Psoas muscle (tissue), 8 donors: ENCODE measurements at places on chromosomes 2 and 18. TPM values are rescaled to one million over a fixed set of nuclear protein-coding genes. Genes with fewer than 3 reads are reported as not detected.

DNA sequence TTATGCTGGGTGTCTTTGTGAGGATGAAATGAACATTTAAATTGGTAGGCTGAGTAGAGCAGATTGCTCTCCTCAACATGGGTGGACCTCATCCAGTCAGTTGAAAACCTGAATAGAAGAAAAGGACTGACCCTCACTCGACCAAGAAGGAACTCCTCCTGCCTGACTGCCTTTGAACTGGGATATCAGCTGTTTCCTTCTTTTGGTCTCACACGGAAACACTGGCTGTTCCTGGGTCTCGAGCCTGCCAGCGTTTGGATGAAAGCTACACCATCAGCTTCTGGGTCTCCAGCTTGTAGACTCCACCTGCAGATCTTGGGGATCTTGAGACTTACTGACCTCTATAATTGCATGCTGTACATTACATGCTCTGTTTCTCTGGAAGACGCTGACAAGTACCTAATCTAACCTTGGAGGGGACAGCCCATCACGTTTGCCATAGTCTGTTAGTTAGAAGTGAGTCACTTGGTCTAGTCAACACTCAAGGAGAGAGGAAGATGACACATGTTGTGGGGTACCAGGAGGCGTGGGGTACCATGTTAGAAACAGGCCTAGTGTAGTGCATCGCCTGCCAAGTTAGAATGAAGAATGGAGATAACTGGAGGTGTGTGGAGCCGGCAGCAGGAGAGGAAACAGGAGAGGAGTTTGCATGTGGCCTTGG lies 267.0 kb downstream of the MREG start:
- DNase-seq: no peak

GRCh38 chr2:239749272-239749873 lies 275.8 kb downstream of the NDUFA10 start:
- no peak for DNase-seq

GRCh38 chr2:216066230-216066629 lies 15.4 kb downstream of the PECR start:
- no peak for DNase-seq

DNA sequence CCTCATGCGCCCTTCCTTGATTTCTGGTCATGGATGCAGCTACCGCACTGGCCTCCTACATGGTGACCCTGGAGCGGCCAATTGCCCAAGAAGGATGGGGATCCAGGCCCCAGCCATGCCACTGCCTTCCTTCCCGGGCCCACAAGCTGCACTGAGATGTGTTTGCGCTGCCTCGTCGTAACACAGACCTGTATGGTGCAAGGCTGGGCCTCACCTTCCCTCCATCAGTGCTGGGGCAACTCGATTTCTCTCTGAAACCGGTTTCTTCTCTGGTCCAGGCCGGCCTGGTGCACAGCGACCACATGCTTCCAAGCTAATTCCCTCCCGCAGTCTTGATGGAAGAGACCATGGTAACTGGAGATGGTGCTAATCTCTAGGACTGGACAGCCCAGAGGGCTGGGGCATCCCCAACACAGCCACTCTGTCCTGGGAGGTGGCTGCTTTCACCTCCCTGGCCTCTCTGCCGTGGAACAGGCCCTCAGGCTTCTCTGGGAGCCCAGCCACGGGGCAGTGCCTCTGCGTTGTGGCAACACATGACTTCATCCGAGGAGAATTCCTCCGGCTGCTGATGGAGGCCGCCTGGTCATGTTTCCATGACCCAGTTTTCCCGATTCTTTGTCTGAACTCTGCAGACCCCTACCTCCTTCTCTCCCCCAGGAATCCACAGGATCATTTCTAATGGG lies 184.2 kb downstream of the GLI2 start:
- peak; percentile 92 for DNase-seq

GRCh38 chr2:160639472-160639871 lies 145.9 kb upstream of the RBMS1 start:
- no peak for DNase-seq

GRCh38 chr2:235498541-235498940 lies 4.7 kb downstream of the AGAP1 start:
- DNase-seq: no peak

DNA sequence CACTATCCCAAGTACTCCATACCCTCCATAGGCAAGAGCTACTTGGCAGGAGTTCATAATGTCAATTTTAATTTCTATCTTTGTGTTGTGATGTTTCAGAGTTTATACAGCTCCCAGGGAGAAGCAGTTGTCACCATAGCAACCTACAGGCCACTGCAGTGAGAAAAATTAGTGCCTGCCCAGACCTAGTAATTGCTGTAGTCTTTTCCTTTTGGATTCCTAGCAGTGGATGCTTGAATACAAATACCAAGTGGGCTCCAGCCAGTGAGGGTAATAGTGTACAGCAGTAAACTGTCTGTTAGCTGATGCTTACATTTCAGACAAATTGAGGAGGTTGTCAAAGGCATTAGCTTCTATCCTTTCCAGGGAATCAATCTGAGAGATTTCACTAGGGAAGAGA lies 26.7 kb downstream of the LHCGR start:
- no peak for DNase-seq

DNA sequence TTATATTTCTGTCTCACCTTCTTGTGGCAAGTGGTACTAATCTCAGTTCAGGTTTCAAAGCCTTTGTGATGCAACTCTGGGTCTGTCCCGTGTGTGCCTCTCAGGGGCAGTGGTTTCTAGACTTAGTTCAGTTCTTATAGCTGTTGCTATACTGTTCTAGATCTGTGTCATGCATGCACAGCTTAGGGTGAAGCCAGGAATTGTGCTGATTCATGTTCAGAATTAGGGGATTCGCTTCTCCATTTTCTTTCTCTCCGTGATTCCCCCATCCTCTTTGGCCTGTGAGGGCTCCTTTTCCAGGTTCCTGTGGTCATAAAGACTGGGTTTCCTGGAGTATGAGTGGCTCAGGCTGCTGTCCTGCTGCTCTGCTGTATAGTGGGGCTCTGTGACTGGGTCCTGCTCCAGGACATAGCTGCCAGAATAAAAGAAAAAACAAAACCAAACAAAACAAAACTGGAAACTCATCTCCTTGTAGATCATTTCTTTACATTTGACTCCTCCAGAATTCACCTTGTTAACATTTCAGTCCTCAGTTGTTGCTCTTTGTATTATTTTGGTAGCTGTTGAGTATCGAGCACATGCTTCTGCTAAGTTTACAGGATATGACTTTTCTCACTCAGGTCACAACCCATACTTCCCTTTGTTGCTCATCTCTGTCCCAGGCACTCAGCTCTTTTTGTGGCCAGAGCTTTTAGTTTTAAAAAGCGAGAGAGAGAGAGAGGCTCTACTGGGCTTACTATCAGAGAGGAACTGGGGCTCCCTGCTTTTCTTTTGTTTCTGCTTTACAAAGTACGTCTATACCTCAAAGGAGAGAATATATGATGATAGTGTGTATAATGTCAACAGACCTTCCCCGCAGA lies 34.2 kb downstream of the CERS6 start:
- DNase-seq: no peak

GRCh38 chr18:49251451-49251850 lies 209.0 kb downstream of the DYM start:
- DNase-seq: no peak

GRCh38 chr2:1670636-1671035 lies 73.7 kb downstream of the PXDN start:
- no peak for DNase-seq

DNA sequence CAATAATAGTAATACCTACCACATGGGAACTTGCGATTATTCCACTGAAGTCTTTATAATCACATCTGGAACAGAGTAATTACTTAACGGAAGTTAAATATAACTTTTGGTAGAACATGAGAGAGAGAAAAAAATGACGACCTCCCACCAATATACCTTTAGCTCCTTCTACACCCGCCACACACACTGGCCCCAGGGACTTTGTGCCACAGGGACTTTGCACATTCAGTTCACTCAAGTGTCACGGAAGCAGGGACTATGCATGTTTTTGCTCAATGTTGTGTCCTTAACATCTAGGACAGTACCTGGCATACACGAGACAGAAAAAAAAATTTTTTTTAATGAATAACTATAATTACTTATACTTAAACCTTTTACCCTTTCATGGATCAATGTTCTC lies 4.0 kb downstream of the GPR155 start:
- no peak for DNase-seq

DNA sequence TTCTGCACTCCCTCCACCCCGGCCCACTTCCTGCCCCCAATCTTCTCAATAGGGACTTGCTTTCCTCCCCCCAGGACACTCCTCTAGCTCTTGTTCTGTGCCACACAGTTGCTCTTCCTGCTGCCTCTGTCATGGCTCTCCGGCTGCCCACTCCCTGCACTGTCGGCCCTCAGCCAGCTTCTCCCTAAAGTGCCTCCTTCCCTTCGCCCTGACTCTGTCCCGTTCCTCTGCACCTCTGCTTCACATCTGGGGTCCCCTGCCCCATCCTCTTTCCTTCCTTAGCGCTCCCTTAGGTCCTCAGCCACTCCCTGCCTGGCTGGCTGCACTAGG lies 132.1 kb downstream of the CABLES1 start:
- no peak for DNase-seq

- no peak for DNase-seq
Measured at GRCh38 chr2:118112771-118113334, 24.6 kb downstream of the INSIG2 start.

- no peak for DNase-seq
Measured at GRCh38 chr18:50675043-50675442, 115.2 kb downstream of the MAPK4 start.

DNA sequence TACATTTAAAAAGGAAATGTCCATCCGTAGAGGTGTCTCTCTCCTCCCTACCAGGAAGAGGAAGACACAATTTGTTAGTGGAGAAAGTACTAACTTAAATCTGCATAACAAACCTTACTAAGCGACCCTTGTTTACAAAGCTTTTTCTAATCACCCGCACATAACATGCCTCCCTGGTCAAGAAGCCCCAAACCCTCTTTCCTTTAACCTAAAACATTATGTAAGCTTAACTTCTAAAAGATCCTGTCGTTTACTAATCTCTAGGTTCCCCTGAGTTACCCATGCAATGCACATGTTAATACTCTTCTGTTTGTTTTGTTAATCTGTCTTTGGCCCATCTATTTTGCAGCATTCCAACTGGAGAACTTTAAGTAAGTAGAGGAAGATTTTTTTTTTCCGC lies 630.3 kb upstream of the NRXN1 start:
- DNase-seq: no peak

DNA sequence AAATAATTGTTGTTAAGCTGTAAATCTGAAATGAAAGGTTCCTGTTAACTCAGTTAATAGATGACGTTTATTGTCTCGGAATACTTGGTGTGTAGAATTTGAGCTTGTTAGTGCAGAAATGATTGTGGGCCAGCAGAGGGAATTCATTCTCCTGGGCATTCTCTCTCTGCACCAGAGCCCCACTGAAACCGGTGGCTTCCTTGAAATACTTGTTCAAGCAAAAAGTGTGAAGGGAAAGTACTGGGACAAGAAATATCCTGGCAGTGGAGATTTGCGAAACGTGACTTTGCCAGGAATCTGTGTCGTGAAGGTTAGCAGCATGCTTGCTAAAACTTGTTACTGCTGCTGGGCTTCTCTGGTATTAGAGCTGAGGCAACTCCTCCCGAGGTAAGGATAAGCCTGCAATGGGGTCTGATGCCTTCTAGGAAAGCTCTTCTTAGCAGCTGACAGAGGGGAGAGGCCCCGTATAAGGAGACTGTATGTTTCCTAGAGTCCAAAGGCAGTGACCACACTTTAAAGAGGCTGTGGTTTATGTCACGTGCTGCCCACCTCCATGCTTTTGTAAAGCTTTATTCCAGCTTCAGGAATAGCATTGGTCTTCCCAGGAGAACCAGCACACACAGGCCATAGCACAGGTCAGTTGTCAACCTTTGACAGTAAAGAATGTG lies 2.0 kb downstream of the ITGA6 start:
- DNase-seq: no peak

- peak; percentile 71 for DNase-seq
Measured at GRCh38 chr2:27074738-27075565, 3.5 kb upstream of the EMILIN1 start.

- no peak for DNase-seq
Measured at GRCh38 chr2:20433249-20433648, 13.6 kb upstream of the RHOB start.

DNA sequence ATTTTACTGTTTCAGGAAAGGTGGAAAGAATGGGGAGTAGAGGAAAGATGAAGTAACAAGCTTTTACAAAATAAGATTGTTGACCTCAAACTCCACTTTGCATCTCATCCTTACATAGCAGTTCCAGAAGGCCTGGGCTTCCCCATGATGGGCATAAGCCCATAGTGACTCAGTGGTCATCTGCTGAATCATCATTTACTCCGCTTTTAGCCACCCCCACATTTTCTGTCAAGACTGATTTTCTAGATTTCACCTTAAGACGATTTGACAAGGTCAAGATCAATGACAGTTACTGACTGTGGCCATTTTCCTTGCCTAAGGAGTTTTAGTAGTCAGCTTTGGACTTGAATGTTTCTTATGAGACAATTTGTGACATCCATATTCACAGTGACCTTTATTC lies 49.4 kb downstream of the PLEKHM3 start:
- no peak for DNase-seq

DNA sequence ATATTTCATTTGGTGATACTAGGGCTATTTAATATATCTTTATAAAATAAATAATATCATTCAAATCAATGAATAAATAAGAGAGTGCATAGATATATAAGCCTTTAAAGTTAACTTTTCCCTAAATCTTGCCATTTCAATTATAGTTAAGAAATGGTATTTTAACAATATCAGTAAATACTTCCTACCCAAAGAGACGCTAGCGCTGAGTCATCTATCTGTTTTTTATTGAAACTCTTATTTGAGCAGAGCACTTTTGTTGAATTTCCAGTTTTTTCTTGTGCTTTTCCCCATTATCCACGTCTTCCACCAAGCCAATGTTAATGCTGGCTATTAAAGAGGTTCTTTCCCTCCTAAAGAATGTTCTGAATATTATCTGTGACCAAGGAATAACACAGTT lies 639.3 kb downstream of the DSC3 start:
- no peak for DNase-seq

Gene DPY30
- polyA plus RNA-seq: 60.5 TPM

Gene GALNT3
- polyA plus RNA-seq: 0.14 TPM

Gene GPR45
- polyA plus RNA-seq: 0.03 TPM

Gene PPM1G
- polyA plus RNA-seq: 127 TPM
